NAMALWA (cell line): ENCODE measurements at places on chromosomes 12 and 14.

- DNase-seq: no peak
These were observed 18.0 kb downstream of the MAP1LC3B2 start for GRCh38 chr12:116577154-116577561.

GRCh38 chr14:90489306-90489705 is 92.5 kb downstream of the CALM1 start:
- no peak for DNase-seq

- DNase-seq: no peak
These were observed 21.0 kb downstream of the PTPN11 start for GRCh38 chr12:112439769-112440168.

GRCh38 chr12:69094606-69095216 is 144.7 kb upstream of the CPSF6 start:
- no peak for DNase-seq

GRCh38 chr14:93068711-93069110 is 47.0 kb downstream of the ITPK1 start:
- DNase-seq: no peak

GRCh38 chr14:90743826-90744225 is 72.4 kb downstream of the TTC7B start:
- no peak for DNase-seq

DNA sequence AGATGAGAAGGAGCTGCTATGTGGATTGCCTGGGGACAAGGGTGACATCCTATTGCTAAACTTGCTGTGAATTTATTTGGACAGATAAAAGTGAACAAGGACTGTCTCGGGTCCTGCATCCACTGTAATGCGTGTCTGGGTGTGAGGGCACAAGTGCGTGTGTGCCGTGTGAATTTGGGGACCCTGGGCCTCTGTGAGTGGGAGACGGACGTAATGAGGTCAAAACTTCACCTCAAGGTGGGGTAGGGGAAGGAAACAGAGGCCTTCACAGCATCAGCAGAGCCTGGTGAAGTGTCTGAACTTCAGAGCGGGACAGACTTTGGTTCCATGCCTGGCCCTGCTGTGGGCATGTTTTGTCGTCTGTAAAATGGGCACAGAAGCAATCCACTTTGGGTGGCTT is 14.8 kb downstream of the ASB2 start:
- no peak for DNase-seq

- DNase-seq: no peak
These were observed 50.7 kb downstream of the TMTC1 start for GRCh38 chr12:29733060-29733459.

- no peak for DNase-seq
These were observed 31.4 kb downstream of the CD9 start for GRCh38 chr12:6231359-6232268.

GRCh38 chr12:108665608-108666202 is 32.0 kb upstream of the SELPLG start:
- no peak for DNase-seq

GRCh38 chr12:76636121-76636692 is 76.6 kb upstream of the OSBPL8 start:
- no peak for DNase-seq

DNA sequence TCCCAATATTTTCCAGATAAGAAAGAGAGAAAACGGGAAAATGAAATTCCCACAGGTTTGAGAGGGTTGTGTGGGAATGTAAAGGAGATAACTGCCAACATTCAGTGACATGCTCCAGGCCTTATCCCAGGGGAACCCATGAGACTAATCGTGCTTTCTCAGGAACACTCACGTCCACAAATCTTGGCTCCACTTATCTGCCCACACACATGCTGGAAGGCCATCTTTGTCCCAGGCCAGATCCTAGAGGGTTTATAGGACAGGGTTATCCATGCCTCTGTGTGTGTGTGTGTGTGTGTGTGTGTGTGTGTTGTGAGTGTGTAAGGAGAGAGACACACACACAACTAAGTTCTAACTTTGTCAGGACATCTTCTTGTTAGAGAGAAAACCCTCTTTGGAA is 182.2 kb upstream of the E2F7 start:
- DNase-seq: no peak

DNA sequence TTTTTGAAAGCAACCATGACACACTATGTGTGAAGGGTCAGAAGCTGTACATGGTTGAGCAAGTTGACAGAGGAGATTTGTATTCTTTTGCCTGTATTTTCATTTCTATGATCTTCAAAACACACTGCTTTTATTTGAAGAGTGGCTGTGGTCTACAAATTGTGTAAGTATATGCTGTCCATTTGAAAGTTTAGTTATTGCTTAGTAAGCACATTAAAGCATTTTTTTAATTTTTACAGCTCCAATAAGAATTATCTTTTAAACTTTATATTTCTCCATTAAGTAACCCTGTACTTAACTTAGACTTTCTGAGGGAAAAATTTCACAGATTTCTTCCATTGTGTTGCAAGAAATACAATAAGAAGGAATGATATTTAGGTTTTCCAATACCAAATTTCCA is 915.2 kb downstream of the SLC6A15 start:
- DNase-seq: no peak
